Left renal pelvis (tissue), 4 donors: ENCODE measurements at places on chromosomes 6 and 20.

DNA sequence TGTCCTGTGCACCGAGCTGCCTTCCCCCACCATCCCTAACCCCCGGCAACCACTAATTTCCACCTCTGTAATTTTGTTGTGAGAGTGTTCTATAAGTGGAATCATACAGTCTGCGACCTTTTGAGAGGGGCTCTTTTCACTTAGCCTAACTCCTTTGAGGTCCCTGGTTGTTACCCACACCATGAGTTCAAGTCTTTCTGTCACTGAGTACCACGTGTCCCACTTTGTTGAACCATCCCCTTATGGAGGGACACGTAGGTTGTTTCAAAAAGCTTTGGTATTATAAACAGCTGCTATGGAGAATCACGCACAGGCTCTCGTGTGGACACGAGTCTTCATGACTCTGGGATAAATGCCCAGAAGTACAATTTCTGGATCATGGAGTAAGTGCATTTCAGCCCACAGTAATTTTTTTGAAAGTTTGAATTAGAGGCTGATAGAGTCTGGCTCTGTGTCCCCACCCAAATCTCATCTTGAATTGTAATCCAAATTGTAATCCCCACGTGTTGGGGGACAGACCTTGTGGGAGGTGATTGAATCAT, 9.5 kb downstream of the FAM209B start:
- no peak for DNase-seq

- DNase-seq, result no peak
Measured at GRCh38 chr20:8287340-8287739, 155.3 kb downstream of the PLCB1 start.

DNA sequence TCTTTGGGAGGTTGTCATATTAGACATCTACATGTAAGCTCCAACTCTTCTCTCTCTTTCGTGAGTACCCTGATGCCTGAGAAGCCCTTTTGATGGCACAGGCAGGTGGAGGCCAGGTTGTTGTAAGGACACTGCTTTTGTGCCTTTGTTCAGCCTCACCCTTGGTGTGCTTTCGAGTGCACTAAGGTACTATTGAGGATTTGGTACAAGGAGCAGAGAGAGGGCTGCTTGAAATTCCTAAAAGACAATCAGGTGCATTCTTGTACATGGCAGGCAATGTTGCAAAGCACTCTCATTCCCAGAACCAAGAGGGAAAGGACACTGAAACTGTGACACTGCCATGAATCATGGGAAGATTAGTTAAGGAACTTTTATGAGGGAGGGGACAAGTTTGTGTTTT, 19.1 kb downstream of the BMP2 start:
- DNase-seq, result no peak

GRCh38 chr20:47325242-47325641, 31.3 kb downstream of the ZMYND8 start:
- no peak for DNase-seq

- no peak for DNase-seq
Measured at GRCh38 chr6:105485456-105485855, 82.6 kb upstream of the PREP start.
